Foreskin keratinocyte (primary cell): ENCODE measurements at places on chromosomes 11 and 22. TPM values are rescaled to one million over a fixed set of nuclear protein-coding genes. Genes with fewer than 3 reads are reported as not detected.
A peak's percentile ranks its signal among the peaks of the same experiment; 100 is the strongest.

CHRM4 gene
- total RNA-seq = not detected in 2 replicates

DNA sequence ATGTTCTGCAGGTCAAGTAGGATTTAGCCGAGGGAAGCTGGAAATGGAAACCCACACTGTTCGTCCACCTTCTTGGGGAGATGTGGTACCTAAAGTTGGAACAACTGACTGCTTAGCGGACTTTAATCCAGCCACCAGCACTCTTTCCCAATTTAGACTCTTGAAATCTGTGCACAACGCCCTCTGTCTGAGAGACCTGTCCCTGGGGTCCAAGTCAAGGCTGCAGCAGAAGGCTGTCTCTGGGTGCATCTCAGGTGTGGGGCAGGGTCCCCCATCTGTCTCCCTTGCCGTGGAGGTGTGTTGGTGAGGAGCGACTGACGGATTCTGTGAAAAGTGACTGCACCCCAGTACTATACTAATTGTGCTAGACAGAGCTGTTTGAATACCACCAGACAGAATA, 168.2 kb upstream of the CADM1 start:
- DNase-seq = no peak

DNA sequence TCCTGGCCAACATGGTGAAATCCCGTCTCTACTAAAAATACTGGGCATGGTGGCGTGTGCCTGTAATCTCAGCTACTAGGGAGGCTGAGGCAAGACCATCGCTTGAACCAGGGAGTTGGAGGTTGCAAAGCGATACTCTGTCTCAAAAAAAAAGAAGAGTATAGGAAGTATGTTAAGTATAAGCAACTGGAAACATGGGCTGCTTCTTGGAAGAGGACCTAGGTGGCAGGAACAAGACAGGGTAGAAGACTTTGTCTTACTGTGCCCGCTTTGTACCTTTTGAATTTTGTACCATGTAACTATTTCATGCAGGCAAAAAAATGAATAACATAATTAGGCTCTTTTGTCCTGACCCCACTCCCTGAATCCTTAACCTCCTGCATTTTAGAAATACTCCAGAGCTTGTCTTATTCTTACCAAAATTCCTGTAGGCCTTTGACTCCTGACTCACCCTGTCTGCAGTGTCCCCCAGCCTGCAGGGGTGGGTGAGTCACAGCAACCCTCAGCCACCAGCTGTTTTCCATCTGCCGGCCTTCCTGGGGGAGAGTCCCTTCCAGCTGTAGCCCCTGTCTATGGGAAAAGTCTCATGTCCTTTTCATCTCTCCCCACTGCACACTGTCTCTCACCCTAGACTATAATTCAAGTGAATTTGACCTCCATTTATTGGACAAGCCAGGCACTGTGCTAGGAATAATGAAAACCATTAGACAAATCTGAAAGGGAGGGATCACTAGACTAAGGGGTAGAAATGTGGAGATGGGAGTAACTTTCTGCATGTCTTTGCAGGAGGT, 41.8 kb downstream of the TXN2 start:
- peak; percentile 63 for DNase-seq

GRCh38 chr11:64251016-64251752, at the start of gene PLCB3:
Gene PLCB3 (plus strand): TSS chr11:64251530. CDS start chr11:64251650, 120 bp downstream.
- no peak for DNase-seq

TUG1 gene
- total RNA-seq = 38.8 and 43.3 TPM in 2 replicates

GRCh38 chr22:47250995-47251765, 488.7 kb downstream of the TBC1D22A start:
- DNase-seq = no peak

GRCh38 chr22:23115825-23116494, 25.8 kb downstream of the RSPH14 start:
- DNase-seq = no peak

DNA sequence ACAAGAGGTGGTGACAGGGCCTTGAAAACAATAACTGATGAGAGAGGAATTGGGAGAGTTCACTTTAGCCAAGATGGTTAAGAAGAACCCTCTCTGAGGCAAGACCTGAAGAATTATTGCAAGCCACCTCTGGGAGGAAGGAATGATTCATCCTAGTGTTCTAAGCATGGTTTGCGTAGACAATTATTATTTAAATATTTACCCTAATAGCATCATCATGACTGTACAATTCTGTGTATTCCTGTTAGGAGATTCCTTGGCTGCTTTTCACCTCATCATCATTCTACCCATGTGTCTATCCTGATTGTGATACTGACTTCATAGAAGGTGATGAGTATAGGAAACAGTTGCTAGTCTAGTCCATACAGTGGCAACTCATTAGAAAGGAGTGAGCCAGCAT, 264.4 kb downstream of the DDX10 start:
- peak; percentile 98 for DNase-seq

GRCh38 chr11:62778441-62778840, 7.2 kb downstream of the TAF6L start:
- DNase-seq = no peak

DNA sequence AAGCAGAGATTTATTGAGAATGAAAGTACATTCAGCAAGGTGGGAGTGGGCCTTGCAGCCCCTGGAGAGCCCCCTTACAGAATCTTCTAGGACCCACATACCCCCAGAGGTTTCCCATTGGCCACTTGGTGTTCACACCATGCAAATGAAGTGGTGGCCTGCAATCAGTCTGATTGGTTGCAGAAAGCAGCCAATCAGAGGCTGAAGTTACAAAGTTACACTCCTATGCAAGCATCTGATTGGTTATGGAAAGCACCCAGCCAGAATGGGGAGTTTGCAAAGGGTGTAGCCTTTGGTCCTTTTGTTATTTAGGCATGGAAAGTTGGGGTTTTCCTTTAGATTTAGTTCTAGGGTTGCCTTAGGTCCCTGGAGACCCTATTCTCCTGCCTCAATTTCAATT, 34.9 kb downstream of the UVRAG start:
- no peak for DNase-seq

OR8D4 gene
- total RNA-seq = not detected in 2 replicates

DNA sequence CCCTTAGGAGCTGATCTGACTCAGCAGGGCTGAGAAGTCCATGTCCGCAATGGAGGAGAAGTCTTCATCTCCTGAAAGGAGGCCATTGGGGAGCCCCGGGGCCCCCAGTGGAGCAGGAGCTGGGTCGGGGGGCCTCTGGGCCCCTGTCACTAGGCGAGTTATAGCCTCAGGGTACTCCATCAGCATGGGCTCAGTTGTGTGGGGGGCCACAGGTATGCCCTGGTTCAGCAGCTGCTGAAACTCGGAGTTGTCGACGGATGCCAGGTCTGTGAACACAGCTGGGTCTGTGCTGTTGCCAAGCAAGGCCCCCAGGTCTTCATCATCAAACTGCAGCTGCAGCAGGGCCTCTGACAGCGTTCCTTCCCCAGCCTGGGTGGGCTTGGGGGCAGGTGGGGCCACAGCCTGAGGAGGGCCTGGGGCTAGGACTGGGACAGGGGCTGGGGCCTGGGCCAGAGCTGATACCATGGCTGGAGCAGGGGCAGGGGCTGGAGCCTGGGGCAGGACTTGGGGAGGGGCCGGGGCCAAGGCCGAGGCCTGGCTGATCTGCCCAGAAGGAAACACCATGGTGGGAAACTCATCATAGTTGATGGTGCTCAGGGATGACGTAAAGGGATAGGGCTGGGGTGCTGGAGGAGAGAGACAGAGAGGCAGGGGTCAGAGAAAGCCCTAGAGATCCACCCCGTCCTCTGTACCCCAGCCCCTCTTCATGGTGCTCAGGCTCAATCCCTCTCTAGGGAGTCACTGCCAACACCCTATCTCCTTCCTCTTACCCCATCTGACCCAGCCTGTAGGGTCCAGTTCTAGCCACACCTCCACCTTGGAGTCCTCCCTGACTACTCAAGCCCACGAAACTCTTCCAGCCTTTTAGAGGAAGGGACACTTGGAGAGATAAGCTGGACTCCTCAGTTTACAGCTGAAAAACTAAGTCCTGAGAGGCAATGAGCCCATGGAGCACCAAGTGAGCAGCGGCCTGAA, 8.1 kb downstream of the RELA start:
- no peak for DNase-seq

POU2F3 gene
- total RNA-seq = 0.21 and 0.58 TPM in 2 replicates

SPI1 gene
- not detected in 2 replicates for total RNA-seq

- no peak for DNase-seq
Measured at GRCh38 chr11:8249482-8249881, 14.2 kb downstream of the LMO1 start.

DNA sequence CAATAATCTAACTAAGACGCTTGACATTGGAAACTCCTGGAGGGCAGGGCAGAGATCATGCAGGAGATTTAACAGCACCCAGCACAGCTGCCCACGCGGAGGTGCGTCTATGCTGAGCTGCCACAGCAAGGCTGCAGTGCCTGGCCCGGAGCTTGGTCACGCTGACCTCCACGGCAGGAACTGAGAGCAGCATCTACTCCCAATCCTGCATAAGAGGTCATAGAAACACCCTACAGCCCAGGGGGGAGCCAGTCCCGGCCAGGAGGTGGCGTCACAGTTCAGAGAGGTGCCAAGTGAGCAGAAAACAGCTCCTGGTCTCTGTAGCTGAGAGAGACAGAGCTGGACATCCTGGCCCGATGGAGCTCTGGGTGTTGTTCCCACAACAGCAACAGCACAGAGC, 121.1 kb upstream of the TMEM45B start:
- peak; percentile 11 for DNase-seq

- no peak for DNase-seq
Measured at GRCh38 chr11:65577756-65578109, 1.9 kb downstream of the EHBP1L1 start.

DNA sequence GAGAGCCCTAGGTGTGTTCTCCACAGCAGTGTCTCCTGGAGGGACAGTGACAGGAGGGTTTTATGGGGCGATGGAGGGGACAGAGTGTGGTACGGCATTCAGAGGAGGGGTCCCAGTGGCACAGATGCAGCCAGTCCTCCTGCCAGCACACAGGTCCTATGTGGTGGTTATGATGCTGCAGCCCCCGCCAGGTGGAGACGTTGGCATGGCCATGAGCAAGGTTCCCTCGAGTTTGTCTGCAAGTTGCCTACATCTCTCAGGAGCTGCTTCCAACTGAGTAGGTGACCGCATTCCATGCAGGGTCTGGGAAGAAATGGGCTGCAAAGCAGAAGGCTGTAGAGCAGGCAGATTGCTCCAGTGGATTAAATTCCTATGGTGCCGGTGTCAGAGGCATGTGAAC, 646.0 kb downstream of the TBC1D22A start:
- no peak for DNase-seq

- no peak for DNase-seq
Measured at GRCh38 chr11:109454857-109455256, 32.9 kb downstream of the C11orf87 start.

GRCh38 chr11:132987936-132988335, 544.4 kb downstream of the OPCML start:
- DNase-seq = no peak

- DNase-seq = no peak
Measured at GRCh38 chr11:42674436-42674835, 637.4 kb upstream of the API5 start.

CASP4 gene
- 76.0 and 96.1 TPM in 2 replicates for total RNA-seq

DNA sequence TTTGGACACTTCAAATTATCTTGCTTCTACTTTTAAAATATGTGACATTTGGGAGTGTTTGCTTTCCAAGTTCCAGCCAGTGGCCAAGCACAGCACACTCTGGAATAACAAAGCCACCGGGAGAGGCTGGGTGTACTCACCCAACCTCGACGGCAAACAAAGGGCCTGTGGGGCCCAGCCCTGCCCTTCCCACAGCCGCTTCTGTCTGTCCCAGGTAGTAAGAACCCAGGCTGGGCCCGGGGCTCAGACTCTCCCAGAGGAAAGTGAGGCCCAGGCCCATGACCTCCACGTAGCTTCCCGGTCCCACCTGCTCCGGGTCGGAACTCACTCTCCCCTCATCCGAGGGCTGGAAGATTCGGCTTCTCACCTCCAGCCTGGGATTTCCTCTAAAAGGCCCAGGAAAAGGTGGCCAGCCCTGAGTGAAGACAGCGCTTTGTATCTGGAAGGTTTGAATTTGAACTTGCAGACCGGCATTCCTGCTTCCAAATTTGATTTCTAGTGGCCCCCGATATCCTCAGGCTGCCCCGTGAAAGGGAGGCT, 93.5 kb downstream of the CELSR1 start:
- no peak for DNase-seq

DNA sequence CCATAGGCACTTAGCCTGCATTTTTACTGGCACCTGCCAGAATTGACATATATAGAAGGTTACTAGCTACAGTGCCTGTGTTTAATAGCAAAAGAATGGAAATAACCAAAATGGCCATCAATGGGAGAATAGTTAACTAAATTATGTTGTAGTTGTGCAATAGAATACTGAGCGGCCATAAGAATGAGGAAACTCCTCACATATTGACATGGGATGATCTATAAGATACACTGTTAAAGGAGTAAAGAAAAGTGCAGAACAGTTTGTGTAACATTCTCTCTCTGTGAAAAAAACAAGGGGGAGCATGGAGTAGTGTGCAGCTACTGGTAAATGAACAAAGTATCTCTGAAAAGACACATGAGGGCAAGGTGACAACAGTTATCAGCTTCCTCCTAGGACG, 21.5 kb downstream of the ARAP1 start:
- no peak for DNase-seq

SEC14L6 gene
- 0.07 TPM in 1 of 2 replicates, not detected in the other for total RNA-seq

DNA sequence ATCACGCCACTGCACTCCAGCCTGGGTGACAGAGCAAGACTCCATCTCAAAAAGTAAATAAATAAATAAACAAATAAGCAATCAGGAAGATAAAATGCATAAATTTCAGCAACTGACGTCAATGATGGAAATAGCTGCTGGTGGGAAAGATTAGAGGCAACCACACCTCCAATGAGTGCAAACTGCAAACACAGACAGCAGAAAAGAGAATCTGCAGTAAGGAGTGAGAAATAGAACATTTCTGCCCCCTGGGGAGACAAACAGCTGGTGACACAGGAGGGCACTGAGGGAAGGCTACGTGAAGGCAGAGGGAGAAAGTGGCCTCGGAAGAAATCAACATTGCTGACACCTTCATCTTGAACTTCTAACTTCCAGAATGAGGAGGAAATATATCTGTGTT, 6.5 kb downstream of the PI4KA start:
- no peak for DNase-seq

GRCh38 chr11:118604566-118604965, 2.8 kb upstream of the PHLDB1 start:
- DNase-seq = no peak

FGF4 gene
- not detected in 2 replicates for total RNA-seq

GRCh38 chr22:36730176-36730858, 26.8 kb upstream of the CACNG2 start:
- no peak for DNase-seq

CCDC86 gene
- total RNA-seq = 28.4 and 42.4 TPM in 2 replicates

- DNase-seq = no peak
Measured at GRCh38 chr11:10878408-10879214, 20.8 kb upstream of the ZBED5 start.
